ENCODE measurements at places on chromosomes 16 and 17.

DNA sequence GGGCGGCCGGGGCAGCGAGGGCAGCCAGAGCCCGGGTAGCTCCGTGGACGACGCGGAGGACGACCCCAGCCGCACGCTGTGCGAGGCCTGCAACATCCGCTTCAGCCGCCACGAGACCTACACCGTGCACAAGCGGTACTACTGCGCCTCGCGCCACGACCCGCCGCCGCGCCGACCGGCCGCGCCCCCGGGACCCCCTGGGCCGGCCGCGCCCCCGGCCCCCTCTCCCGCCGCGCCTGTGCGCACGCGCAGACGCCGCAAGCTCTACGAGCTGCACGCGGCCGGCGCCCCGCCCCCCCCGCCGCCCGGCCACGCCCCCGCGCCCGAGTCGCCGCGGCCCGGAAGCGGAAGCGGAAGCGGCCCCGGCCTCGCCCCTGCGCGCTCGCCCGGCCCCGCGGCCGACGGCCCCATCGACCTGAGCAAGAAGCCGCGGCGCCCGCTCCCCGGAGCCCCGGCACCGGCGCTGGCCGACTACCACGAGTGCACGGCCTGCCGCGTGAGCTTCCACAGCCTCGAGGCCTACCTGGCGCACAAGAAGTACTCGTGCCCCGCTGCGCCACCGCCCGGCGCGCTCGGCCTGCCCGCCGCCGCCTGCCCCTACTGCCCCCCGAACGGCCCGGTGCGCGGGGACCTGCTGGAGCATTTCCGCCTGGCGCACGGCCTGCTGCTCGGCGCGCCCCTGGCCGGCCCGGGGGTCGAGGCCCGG, 36.1 kb upstream of the ZC3H18 start:
- peak; percentile 81 for DNase-seq

- DNase-seq = no peak
These were observed 5.0 kb downstream of the GLP2R start for GRCh38 chr17:9830711-9831110.

DNA sequence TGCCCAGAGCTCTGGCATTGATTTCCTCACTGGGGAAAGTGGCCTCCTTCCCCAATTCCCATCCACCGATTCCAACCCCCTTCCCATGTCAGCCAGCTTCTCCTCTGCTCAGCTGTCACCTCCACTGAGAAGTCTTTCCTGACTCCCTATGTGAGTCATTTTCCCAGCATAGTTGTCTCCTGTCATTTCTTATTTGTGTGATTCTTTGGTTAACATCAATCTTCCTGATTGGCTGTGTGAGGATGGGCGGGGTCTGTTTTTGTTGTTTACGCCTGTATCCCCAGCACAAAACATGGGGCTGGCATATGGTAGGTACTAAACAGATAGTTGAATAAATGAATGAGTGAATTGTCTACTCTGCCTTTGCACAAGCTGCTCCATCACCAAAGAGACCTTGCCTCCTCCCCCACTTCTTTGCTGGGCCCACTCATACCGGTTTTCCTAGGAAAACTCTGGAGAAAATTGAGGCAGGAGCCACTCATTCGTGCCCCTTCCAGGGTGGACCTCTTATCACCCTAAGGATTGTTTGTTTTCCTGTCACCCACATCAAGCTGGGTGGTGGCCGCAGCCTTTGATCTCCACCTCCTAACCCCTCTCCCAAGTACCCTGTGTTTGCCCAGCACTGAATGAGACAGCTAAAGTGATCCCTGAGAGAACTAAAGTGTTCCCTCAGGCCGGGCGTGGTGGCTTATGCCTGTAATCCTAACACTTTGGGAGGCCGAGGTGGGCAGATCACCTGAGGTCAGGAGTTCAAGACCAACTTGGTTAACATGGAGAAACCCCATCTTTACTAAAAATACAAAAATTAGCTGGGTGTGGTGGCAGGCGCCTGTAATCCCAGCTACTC, 1.2 kb upstream of the GRB7 start:
- DNase-seq = no peak

DNA sequence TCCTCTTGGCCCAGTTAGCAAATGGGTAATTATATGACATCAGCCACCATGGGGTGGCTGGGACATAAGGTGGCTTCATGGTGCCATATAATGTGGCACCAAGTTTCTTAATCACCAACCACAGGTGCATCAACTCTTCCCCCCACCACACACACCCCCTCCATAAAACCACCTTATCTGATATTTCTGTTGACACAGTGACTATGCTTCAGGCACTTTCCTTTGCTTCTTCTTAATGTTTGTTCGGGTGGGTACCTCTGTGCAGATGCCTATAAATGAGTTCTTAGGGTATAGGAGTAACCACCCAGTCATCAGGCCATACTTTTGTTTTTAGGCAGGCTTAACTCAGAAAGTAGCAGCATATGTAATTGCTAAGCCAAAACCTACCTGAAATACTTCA, 29.5 kb downstream of the RNF43 start:
- DNase-seq = no peak

DNA sequence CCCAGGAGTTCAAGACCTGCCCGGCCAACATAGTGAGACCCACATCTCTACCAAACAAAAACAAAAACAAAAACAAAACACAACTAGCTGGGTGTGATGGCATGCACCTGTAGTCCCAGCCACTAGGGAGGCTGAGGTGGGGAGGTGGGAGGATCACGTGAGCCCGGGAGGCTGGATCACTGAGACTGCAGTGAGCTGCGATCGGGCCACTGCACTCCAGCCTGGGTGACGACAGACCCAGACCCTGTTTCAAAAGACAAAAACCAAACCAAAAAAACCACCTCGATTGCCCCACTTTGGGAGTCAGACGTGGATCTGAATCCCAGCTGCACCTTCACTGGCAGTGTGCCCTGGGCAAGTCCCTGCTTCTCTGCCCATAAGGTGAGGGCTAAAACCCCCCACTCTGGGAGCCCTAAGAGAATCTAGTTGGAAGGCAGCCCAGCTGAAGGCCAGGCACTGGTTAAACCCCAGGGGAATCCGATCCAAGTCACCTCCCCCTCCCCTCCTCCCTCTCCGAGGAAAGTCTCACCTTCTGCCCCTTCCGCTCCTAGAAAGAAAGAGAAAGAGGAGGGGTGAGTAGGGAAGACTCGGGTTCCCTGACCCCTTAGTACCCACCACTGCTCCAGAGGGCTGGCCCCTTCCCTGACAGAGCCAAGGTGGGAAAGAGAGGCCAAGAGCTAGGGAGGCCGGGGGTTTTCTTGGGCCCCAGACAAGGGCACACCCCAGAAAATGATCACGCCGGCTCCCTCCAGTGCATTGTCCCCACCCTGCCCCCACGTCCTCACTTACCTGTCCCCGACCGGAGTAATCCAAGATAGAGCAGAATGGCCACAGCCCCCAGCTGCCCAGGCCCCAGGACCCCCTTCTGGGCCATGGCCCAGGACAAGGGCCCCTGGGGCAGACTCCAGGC, 647 bp downstream of the PRSS8 start:
- no peak for DNase-seq

GRCh38 chr17:59766491-59766890, 59.0 kb downstream of the VMP1 start:
- no peak for DNase-seq

GRCh38 chr17:1724869-1725641, 551 bp downstream of the WDR81 start:
- DNase-seq = no peak

- DNase-seq = no peak
These were observed 470.7 kb downstream of the SOX9 start for GRCh38 chr17:72591289-72592241.

DNA sequence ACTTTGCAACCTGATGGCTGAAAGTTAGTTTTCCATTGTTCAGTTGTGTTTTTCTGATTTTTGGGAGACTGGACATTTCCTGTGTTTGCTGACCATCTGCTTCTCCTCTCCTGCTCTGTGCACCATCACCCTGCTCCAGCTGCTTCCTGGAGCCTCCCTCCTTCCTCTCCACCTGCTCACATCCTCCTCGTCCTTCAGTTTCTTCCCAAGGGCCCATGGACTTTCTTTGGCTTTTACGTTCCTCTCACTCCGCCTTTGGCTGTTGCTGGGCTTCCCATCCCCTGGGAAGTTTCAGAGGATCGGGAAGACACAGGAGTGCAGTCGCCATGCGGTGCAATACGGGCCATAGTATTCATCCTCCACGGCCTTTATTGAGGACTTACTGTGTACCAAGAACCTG, 61.6 kb downstream of the TNFRSF13B start:
- DNase-seq = no peak

DNA sequence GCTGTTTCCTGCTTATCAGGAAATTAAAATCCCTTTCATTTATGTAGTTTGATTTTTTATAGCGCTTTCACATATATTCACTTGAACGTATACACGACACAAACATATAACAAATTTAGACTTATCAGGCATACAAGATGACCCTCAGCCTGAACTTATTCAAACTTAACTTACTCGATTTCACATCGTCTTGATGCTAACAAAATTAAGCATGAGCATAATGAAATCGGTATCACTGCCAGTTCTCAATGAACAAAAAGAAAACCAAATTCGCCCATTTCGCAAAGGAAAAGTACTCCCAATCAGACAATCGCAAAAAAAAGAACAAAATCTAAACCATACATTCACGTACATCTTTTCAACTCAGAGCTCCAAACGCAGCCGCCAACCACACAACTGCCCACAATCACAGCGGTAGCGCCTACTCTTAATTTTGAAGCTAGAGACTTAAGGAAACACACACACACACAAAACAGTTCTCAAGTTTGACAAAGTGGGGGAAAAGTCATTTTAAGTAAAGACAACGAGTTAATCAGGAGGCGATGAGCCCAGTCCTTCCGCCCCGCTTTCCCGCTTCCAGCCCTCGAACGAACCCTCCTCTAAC, 1.1 kb downstream of the GJC1 start:
- DNase-seq = peak; percentile 24
